ENCODE measurements at places on chromosomes 1 and 21. TPM values are rescaled to one million over a fixed set of nuclear protein-coding genes. Genes with fewer than 3 reads are reported as not detected.
A peak's percentile ranks its signal among the peaks of the same experiment; 100 is the strongest.

- DNase-seq, result peak; percentile 85
Measured at GRCh38 chr1:28882009-28882628, 32.2 kb upstream of the EPB41 start.

DNA sequence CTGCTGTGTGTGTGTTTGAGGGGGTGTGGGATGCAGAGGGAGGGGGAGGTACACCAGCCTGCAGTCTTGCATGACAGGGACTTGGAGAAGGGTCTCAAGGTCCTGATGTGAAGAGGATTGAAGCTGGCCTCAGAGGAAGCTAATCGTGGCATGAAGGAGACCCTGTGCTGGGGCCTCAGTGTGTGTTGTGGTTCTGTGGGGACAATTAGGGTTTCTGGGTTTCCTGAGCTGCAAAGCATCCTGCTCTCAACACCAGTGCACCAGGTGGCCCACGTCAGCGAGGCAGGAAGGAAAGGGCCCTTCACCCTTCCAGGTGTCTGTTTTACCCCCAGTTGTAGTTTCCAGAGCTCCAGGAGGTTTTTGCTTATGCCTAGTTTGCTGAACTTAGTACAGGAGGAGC is 52.8 kb downstream of the TENT5C start:
- peak; percentile 81 for DNase-seq

DNA sequence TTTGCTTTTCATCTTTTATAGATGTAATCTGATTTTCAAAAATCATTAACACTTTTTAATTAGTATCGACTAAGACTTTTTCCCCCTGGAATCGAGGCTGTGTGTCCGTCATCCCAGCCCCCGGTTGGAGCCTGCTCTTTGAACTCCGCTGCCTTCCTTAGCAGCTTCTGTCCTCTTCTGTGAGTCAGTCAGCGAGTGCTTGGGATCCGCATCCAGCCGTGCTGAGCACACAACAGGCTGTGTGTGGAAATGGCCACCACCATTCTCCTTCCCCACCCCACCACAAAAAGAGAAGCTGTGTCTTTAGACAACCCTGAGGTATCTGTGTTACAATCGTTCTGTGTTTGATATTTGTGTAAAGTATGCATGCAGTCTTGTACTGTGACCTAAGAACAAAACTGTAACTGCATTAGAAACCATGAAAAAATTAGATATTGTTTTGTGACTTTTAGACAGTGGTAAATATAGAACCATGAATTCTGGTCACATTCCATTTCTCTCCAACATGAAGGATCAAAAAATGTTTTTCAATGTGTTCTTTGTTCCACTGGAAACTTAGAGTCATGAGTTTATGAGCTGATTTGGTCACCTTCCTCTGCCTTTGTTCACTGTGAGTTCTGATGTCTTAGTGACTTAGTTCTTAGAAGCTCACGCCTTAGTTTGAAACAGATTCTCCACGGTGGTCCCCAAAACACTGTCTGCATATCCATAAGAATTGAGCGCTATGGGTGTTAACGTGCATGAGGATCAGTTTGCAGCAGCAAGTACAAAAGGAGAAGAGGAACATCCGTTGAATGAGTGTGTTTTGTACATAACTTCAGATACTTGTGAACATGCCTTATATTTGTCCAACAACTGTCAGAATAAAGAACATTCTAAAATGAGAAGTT is 64.7 kb downstream of the VPS26C start:
- no peak for DNase-seq

The ZNF593OS gene
- total RNA-seq, result not detected

DNA sequence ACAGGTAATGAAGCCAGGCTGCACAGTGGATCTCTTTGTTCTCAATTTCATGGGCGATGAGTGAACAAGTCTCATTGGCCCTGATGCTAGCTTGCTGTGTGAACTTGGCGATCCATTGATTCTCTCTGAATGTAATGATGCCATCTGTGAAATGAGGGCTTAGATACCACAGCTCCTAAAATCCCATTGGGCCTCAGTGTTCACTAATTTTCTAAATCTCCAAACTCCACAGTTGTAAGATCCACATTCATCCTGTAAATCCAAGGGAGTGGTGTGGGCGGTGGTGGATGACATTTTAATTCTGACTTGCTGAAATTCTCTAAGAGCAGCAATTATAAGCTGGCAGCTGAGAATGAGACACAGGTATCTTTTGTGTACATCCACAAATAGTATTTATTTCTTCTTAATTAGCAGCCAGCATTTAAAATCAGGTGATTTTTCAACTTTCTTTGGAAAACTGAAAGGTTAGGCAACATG is 9.6 kb upstream of the ACTL8 start:
- no peak for DNase-seq

The SLC6A17 gene
- total RNA-seq, result 4.5 TPM

- no peak for DNase-seq
Measured at GRCh38 chr1:71899881-71900280, 382.5 kb downstream of the NEGR1 start.

- DNase-seq, result no peak
Measured at GRCh38 chr1:19852036-19852435, 30.2 kb upstream of the OTUD3 start.

DNA sequence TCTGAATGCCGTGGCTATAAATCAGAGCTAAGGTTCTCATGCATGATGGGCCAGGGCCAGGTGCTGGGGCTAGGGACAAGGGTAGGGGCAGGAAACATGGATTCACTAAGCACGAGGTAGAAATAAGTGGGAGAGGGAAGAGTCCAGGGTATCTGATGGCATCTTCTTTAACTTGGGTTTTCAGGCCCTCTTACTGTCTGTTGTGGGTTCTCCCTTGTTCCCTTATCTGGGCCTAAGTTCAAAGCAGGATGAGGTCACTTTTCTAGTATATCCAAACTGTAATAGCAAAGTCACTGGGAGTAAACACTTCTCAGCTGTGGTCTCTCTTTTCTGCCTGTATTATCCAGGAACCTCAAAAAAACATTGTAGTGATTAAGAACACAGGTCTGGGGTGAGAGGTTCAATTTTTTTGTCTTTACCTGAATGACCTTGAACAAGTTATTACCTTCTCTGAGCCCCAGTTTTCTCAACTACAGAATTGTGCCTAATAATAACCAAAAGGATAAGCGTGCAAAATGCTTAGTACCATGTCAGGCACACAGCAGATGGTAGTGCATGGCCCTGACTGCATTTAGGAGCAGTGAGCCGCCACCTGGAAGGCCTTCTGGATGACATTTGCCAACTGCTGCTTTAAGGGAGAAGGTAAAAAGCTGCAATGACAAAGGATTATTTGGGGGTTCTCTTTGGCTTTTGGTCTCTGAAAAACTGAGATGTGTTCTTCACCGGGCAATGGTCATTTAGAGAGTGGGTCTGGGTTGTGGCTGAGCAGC is 53.6 kb upstream of the A3GALT2 start:
- no peak for DNase-seq

GRCh38 chr1:36653850-36654249 is 171.1 kb upstream of the CSF3R start:
- no peak for DNase-seq

The OR2L8 gene
- total RNA-seq, result not detected

DNA sequence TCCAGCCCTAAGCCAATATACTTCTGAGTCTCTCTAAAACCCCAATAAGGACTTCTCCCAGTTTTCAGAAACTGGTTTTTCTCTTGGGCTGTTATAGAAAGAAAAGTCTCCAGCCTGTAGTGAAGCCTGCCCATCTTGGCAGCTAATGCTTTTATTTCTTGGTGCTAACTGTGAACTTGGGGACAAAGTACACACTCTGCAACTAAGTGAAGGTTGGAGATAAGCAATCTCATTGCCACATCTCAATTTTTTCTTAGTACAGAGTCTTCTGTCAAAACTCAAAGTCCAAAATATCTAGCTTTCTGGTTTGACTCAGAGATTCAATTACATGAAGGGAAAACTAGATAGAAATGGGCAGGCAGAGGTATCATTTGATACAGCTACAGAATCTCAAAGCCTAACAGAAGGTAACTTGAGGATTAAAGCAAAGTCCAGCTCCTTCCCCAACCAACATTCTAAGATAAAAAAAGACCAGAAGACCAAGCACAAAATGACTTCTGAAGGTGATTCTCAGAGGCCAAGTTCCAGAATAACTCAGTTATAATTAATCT is 14.0 kb downstream of the AK2 start:
- DNase-seq, result no peak

GRCh38 chr1:241202401-241202800 is 154.6 kb downstream of the RGS7 start:
- no peak for DNase-seq
